Hematopoietic multipotent progenitor cell treated with erythropoietin and hydrocortisone succinate and interleukin-3 and kit ligand, for 17 days (in vitro differentiated cells): ENCODE measurements at places on chromosomes 3 and 15.

DNA sequence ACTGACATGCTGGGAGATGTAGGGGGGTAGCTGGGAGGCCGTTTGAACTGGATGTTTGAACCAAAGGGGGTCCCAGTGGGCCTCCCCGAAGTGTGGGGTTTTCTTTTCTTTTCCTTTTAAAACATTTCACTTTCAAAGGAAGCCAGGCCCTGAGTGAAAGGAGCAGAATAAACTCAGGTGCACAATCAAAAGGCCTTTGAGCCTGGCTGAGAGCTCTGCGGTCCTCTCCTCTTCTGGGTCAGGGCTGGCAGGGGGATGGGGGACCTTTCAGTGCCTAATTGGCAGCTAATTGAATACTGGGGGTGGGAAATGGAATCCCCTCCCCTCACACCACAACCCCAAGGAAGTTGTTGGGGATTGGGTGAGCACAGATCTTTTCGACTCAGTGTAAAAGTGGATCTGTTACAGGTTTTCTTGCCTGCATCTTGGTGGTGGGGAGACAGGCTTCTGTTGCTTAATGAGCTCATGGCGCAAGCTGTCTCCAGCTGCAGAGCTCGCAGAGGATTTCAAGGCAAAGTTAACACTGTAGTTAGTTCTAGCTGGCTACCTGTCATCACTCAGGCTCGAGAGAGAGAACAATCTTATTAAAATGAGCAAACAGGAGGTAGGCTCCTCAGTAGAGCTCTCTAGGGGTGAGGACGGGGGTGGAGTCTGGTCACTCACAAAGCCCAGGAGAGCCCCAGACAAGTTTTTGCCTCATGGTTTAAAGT lies 132.6 kb downstream of the RAB11A start:
- no peak for DNase-seq

DNA sequence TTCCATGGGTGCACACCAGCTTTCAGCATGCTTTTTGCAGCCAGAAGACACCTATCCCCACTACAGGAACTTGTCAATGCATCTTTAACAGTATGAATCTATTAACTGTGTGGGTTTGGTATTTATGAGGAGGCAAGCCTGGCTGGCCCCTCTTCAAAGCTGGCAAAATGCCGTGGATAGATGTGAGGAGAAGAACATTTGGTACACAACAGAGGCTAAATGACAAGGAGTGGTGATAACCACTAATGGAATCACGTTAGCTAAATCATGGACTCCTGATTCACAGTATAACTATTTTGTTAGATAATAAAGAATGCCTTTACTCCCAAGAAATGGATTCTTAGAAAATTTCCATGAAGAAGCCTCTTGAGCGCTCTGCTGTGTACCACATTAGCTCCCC lies 187.2 kb downstream of the CLSTN2 start:
- no peak for DNase-seq

GRCh38 chr3:126926684-126927400 lies 56.1 kb upstream of the PLXNA1 start:
- DNase-seq = no peak

DNA sequence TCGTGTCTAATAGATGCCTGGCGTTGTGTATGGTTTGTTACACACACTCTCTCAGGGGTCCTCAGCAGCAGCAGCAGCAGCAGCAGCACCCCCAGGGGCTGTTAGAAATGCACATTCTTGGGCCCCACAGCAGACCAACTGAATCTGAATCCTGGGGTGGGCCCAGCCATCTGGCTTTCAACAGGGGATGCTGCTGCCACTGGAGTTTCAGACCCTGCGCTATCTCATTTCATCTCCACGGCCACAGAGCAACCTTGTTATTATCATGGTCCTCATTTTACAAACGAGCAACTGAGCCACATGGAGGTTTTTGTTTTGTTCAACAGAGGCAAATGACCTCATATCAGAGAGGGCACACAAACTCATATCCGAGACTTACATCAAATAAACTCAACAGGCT lies 47.7 kb downstream of the MGLL start:
- no peak for DNase-seq

DNA sequence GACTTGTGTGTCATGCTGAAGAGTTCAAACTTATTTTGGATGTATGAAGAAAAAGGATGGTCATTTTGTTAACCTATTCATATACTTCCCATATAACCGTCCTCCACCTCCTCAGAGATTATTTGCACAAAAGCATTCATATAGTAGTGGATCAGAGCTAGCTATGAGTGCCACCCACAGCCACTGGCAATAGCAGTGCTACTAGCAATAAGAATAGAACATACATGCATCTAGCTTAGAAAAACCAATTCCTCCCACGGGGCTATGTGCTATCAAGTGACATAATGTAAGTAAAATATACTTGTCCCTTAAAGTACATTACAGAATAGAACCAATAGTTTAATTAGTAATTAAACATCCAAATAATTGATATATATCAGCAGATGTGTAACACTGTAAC lies 10.3 kb upstream of the ZBED2 start:
- no peak for DNase-seq

DNA sequence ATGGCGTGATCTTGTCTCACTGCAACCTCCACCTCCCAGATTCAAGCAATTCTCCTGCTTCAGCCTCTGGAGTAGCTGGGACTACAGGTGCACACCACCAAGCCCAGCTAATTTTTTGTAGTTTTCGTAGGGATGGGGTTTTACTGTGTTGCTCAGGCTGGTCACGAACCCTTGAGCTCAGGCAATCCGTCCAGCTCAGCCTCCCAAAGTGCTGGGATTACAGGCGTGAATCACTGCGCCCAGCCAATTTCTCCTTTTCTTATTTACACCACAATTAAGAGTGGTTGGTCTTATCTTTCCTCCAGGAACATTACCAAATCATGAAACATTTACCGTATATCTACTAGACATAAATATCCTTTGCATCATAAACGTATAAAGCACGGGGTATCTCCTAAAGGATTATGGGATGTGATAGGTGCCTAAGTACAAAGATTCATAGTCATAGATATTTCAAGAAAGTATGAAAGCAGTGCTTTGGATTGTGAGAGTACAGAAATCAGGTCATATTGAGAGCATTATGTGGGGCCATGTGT lies 194.5 kb downstream of the RBMS3 start:
- no peak for DNase-seq

DNA sequence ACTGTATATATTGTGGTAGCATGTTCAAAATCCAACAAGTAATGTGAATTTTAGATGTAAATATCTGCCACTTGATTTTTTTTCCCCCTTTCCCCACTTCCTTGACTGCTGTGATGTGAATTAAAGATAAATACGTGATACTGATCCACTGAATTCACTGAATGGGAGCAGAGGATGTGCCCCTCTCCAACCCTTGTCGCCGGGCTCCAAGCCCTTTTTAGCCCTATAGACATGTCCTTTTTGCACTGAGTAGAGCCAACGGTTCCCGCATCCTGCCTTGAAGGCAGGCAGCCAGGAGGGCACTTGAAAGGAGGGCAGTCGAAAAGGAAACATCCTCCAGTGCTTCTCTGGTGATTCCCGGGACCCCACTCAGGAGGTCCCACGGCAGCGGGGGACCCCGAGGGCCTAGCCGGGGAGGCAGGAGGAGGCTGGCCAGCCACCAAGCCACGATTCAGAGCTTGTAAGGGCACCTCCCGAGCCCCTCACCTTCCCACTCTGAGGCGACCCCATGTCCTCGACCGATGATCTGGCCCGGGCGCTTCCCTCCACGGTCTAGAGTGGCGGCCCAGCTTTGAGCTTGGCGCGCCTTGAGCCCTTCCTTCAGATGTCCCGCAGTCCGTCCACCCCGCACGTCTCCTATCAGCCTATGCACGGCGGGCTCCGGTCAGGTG lies 901 bp upstream of the MANF start:
- no peak for DNase-seq
